ENCODE measurements at places on chromosomes 6 and 20.

DNA sequence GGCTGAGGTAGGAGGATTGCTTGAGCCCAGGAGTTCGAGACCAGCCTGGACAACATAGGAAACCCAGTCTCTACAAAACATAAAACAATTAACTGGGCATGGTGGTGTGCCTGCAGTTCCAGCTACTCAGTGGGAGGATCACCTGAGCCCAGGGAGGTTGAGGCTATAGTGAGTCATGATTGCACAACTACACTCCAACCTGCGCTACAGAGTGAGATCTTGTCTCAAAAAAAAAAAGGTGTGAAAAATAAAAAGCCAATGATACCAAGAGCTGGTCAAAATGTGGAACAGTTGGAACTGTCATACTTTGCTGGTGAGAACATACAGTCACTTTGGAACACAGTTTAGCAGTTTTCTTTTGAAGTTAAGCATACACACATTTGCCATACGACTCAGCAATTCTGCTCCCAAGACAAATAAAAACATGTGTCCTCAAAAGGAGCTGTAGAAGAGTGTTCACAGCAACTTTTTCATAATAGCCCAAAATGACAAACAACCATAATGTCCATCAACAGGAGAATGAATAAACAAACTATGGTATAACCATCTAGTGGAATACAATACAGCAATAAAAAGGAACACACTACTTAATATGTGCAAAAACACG is 21.6 kb upstream of the FKBP5 start:
- DNase-seq, result no peak

GRCh38 chr6:159378411-159379328 is 209.5 kb downstream of the FNDC1 start:
- no peak for DNase-seq

DNA sequence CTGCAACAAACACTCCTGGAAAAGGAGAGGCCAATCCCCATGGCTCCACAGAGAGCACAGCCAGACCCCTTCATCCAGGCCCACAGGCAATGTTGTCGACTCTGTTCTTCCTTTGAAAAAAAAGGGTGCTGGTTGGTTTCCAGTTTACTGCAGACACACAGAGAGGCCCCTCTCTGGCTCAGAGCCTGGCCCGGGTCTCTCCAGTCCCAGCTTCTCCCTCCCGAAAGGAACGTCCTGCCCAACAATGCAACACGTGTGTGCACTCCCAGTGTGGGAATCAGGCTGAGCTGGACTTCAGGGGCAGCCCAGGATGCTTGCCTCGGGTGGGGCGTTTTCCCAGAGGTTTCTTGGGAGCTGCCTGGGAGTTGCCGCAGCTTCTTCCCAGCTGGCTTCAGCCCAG is 4.5 kb upstream of the NKAIN4 start:
- no peak for DNase-seq

DNA sequence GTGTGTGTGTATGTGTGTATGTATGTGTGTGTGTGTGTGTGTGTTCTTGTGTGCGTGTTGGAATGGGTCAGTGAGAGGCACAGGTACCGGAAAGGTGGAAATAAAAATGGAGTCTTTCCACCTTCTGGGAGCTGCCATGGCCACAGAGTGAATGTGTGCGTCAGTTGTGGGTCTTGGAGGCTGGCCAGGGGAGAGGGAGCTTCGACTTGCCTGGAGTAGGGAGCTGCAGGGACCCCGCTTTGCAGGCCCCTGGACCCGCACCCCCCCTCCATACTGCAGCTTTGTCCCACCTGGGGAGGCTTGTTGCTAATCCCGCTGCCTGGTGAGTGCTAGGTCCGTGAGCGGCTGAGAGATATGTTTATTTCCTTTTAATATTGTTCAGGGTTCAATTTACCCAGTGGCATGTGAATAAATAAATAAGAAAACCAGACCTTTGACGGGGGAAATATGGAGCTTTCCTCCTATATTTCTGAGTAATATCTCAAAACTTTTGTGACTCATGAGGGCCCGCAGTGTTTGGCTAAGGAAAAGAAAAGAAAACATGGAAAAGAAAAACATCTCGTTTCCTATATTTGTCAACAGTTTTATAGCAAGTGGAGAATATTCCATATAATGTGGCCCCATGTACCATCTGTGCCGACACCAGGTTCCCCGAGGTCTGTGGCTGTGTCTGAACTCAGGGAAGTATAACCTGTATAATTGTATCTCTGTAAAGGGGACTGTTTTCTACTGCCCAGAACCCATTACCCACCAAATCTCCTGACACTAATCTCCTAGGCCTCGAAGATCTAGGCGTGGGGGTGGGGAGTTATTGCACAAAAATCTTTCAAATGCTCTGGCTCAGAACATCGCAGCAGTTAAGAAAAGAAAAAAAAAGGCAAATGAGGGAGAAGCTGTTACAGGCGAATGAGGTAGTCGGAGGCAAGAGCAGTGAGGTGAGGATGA is 24.6 kb upstream of the CCDC167 start:
- DNase-seq, result no peak

Data from ureter (tissue), 1 donor.